HCT116 (cell line): ENCODE measurements at places on chromosomes 1 and 21. TPM values are rescaled to one million over a fixed set of nuclear protein-coding genes. Genes with fewer than 3 reads are reported as not detected.

GRCh38 chr21:44742418-44743153 lies 31.2 kb upstream of the TSPEAR start:
- no peak for DNase-seq

DNA sequence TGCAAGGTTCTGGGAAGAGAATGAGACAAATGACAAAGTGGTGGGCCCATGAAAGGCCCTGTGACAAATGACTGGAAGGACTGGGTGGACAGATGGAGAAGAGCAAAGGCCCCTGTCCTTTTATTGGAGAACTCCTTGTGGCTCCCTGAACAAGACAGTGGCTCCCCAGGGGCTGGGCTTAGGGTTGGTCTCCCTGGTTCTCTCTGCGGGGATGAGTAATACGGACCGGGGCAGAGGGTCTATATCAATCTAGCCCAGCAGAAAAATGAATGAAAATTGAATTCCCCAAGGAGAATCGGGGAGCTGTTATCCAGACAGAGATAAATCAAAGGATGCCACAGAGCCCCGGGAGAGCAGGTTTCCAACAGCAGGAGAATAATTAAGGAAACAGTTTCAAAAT lies 5.2 kb upstream of the LHX4 start:
- DNase-seq, result no peak

GRCh38 chr1:154955039-154955717 lies 721 bp downstream of the PBXIP1 start:
- no peak for DNase-seq

ADORA1 gene
- 2.8 TPM for total RNA-seq

CRYAA gene
- not detected for total RNA-seq

OLIG2 gene
- total RNA-seq, result not detected
